ENCODE measurements at places on chromosomes 7 and 10. TPM values are rescaled to one million over a fixed set of nuclear protein-coding genes. Genes with fewer than 3 reads are reported as not detected.

- DNase-seq: no peak
Observed at GRCh38 chr10:35396560-35397434, 60.5 kb downstream of the CCNY start.

DNA sequence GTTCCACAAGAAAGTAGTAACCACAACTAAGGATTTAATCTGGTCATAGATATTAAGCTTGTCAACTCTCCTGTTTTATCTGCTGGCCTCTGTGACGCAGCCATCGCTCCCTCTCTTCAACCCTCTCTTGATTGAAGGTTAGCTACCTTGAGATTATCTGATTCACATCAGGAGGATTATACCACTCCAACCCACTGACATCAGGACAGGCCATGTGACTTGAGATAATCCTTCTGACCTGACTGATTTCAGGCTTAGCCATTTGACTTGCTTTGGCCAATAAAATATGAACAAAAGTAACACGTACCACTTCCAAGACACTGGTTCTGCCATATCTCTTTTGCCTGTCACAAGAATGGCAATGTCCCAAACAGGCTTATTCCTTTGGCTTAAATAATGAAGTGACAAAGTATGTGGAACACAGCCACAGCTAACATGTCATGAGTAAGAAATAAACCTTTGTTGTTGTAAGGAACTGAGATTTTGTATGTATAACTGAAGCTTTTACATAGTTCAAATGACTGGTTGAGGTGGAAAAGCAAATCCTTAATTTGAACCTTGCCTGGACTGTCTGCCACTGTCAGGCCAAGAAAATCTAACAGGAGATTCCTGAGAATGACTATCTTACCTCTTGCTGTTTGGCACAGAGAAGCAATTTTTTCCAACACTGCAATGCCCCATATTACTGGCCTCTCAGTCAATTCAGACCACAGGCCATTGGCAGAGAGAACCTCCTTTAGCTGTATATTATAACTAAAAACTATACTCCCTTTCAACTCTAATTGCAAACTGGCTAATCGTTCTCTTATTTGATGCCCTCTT is 13.9 kb downstream of the ZNF438 start:
- DNase-seq: no peak

The NCF1 gene
- total RNA-seq: 0.46 TPM

The SLC12A9 gene
- total RNA-seq: 11.4 TPM

The HOXA1 gene
- 7.1 TPM for total RNA-seq

Measured in epithelial cell of proximal tubule (primary cell).